Smooth muscle cell of bladder (primary cell): ENCODE measurements at places on chromosomes 5 and 9. TPM values are rescaled to one million over a fixed set of nuclear protein-coding genes. Genes with fewer than 3 reads are reported as not detected.

SLC45A2 gene
- 0.14 and 0.18 TPM in 2 replicates for total RNA-seq

ORM2 gene
- total RNA-seq: not detected in 2 replicates

IL11RA gene
- total RNA-seq: 8.8 and 14.1 TPM in 2 replicates

SCGB3A1 gene
- not detected in 2 replicates for total RNA-seq

PCDHB5 gene
- 0.57 and 1.4 TPM in 2 replicates for total RNA-seq

NXNL2 gene
- 1.0 and 1.1 TPM in 2 replicates for total RNA-seq

STKLD1 gene
- total RNA-seq: 0.55 and 0.57 TPM in 2 replicates

PCDHB9 gene
- 0.09 and 0.14 TPM in 2 replicates for total RNA-seq

CACNA1B gene
- total RNA-seq: under 0.01 and 0.09 TPM in 2 replicates

PCDHA1 gene
- under 0.01 TPM in 2 replicates for total RNA-seq

HSPB3 gene
- not detected in 2 replicates for total RNA-seq

GLE1 gene
- 16.6 and 20.1 TPM in 2 replicates for total RNA-seq

GDNF gene
- total RNA-seq: 0.28 and 0.65 TPM in 2 replicates

CORO2A gene
- 0.28 and 0.57 TPM in 2 replicates for total RNA-seq
